Esophagus mucosa (tissue), 1 donor: ENCODE measurements at places on chromosomes 5 and 9.
A peak's percentile ranks its signal among the peaks of the same experiment; 100 is the strongest.

- no peak for ATAC-seq
These were observed 45.6 kb downstream of the GSN start for GRCh38 chr9:121313458-121314152.

- ATAC-seq: no peak
These were observed 22.8 kb upstream of the SLC12A2 start for GRCh38 chr5:128060644-128061385.

- ATAC-seq: peak; percentile 25
These were observed 101.3 kb downstream of the FBN2 start for GRCh38 chr5:128436749-128437188.

DNA sequence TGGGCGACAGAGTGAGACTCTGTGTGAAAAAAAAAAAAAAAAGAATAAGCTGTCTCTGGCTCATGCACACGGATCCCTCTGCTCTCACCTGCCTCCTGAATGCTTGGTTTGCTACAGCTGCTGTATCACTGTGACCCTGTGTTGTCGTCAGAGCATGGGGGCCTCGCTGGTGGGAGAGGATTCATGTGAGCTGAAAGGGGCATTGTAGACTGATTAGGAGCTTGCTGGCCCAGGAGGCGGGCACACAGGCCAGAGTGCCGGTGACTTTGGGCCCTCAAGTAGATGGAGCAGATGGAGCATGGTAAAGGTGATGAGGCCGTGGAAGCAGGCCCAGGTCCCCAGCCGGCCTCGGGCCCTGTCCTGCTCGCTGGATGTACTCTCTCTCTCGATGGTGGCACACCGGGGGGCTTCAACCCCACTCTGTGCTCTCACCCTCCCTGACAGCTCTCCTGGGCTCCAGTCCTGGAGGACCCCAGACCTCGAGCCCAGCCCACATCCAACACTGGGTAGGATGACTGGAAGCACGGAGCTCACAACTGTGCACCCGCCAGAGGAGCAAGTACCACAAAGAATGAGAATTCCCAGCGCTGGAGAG is 7.1 kb downstream of the FLT4 start:
- ATAC-seq: no peak

- ATAC-seq: no peak
These were observed 27.7 kb upstream of the SEC16A start for GRCh38 chr9:136510561-136510960.
